ENCODE measurements at places on chromosomes 13 and 19. TPM values are rescaled to one million over a fixed set of nuclear protein-coding genes. Genes with fewer than 3 reads are reported as not detected.

DNA sequence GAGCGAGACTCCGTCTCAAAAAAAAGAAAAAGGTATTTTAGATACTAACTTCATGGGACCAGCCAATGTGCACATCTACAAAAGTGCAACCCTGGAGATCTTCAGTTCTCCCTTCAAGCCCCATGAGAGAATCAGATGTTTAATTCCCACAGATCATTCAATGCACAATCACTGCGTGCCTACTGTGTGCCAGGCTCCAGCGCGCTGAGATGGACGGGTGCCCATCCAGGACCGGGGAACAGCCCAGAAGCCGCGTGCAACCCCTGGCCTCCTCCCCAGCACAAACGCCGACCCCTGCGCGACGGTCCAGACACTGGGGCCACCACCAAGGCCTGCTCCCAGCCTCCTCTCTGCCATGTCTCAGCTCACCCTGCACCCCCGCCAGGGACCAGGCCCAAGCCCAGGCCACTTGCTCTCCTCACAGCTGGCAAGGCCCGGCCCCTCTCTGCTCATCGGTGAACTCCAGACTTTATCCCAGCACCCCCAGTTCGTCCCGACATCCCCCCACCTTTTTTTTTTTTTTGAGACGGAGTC is 5.3 kb downstream of the BTBD2 start:
- no peak overlapping the region for H3K27ac ChIP-seq
- H3K27me3 ChIP-seq, result no peaks in the 10 kb centered on the region
- no peak overlapping the region for H3K4me3 ChIP-seq

The PNMA8B gene
- 1.1 TPM for total RNA-seq

DNA sequence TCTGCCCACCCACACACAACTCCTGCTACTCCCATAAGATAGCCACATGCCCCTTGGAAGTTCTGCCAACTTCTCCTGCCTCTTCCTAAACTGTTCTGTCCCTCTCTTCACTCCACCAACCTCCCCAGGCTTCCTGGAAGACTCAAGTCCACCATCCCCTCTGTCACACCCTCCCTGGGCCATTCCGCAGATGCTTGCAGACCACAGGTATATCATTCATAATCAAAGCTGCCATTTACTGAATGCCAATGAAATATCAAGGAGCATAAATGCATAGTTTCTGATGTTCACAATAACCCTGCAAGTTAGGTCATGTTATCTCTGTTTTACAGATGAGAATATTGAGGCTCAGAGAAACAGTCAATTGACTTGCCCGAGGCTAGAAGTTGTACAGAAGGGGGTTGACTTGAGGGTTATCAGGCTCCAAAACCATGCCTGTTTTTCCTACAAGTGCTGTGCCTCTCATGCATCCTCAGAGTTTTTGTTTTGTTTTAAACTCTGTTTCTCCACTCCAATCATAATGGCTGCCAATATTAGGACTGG is 135.6 kb downstream of the SLC7A1 start:
- no peak overlapping the region for H3K27ac ChIP-seq
- no peak for DNase-seq
- no peak overlapping the region for H3K4me3 ChIP-seq
- no peaks in the 10 kb centered on the region for H3K36me3 ChIP-seq
- H3K27me3 ChIP-seq, result no peaks in the 10 kb centered on the region

GRCh38 chr19:58170860-58171259 is 12.0 kb upstream of the ZNF274 start:
- H3K36me3 ChIP-seq, result no peaks in the 10 kb centered on the region
- DNase-seq, result no peak

GRCh38 chr13:35484384-35484783 is 7.9 kb upstream of the MAB21L1 start:
- H3K4me3 ChIP-seq, result no peak overlapping the region
- peaks cover 4% of the 10 kb centered on the region for H3K27me3 ChIP-seq
- H3K36me3 ChIP-seq, result no peaks in the 10 kb centered on the region
- no peak overlapping the region for H3K27ac ChIP-seq
- no peaks in the 10 kb centered on the region for H3K4me1 ChIP-seq

GRCh38 chr13:41652735-41653361 is 195.5 kb downstream of the RGCC start:
- H3K27me3 ChIP-seq, result no peaks in the 10 kb centered on the region
- no peak overlapping the region for H3K4me3 ChIP-seq
- H3K36me3 ChIP-seq, result no peaks in the 10 kb centered on the region
- no peak for DNase-seq

The RDH8 gene
- total RNA-seq, result not detected

DNA sequence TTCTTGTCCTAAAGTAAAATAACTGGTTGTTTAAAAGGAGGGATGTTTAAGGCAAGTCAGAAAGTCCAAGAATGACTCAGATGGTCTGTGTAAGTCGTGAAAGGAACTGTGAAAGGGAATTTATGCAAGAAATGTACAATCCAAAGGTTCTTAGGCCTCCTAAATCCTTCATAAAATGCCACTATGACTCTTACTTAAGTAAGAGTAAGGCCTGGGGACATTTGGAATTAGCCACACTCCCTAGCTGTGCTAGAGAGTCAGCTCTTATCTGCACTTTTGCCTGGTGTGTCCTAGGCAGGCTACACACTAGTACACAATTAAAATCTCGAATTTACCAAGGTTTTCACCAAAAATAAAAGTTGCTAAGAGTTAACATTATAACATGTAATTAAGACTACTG is 686.9 kb downstream of the UQCRFS1 start:
- H3K27me3 ChIP-seq, result no peaks in the 10 kb centered on the region
- DNase-seq, result no peak
- no peak overlapping the region for H3K4me3 ChIP-seq
- no peak overlapping the region for H3K27ac ChIP-seq
- no peaks in the 10 kb centered on the region for H3K4me1 ChIP-seq
- H3K36me3 ChIP-seq, result no peaks in the 10 kb centered on the region

GRCh38 chr19:12995596-12996405 is 526 bp downstream of the NFIX start:
- H3K4me3 ChIP-seq, result peak overlapping the region; percentile 72
- peak; percentile 83 for DNase-seq
- H3K27me3 ChIP-seq, result no peaks in the 10 kb centered on the region
- no peaks in the 10 kb centered on the region for H3K36me3 ChIP-seq
- peak overlapping the region; percentile 68 for H3K27ac ChIP-seq

The ATP4B gene
- total RNA-seq, result not detected

GRCh38 chr13:46377554-46377953 is 9.5 kb downstream of the RUBCNL start:
- H3K4me1 ChIP-seq, result no peaks in the 10 kb centered on the region
- no peak overlapping the region for H3K4me3 ChIP-seq
- DNase-seq, result no peak
- H3K27me3 ChIP-seq, result no peaks in the 10 kb centered on the region
- no peak overlapping the region for H3K27ac ChIP-seq
- H3K36me3 ChIP-seq, result no peaks in the 10 kb centered on the region

GRCh38 chr19:39154629-39155100 is 29.1 kb downstream of the PAK4 start:
- H3K36me3 ChIP-seq, result no peaks in the 10 kb centered on the region
- H3K27ac ChIP-seq, result peak overlapping the region; percentile 69
- no peak overlapping the region for H3K4me3 ChIP-seq
- peak; percentile 89 for DNase-seq

The PLK5 gene
- total RNA-seq, result not detected

- H3K36me3 ChIP-seq, result no peaks in the 10 kb centered on the region
- H3K4me1 ChIP-seq, result peaks cover 9% of the 10 kb centered on the region
- no peak for DNase-seq
- H3K4me3 ChIP-seq, result no peak overlapping the region
- no peak overlapping the region for H3K27ac ChIP-seq
These were observed 1.0 kb upstream of the NAT14 start for GRCh38 chr19:55483706-55484592.

The PEAK3 gene
- total RNA-seq, result 0.13 TPM

The MYO9B gene
- total RNA-seq, result 49.2 TPM

GRCh38 chr13:113917594-113918371 is 53.9 kb upstream of the GAS6 start:
- H3K27ac ChIP-seq, result no peak overlapping the region
- H3K4me3 ChIP-seq, result no peak overlapping the region
- no peaks in the 10 kb centered on the region for H3K36me3 ChIP-seq

GRCh38 chr19:30673336-30673735 is 301.2 kb downstream of the ZNF536 start:
- no peak for DNase-seq
- H3K27me3 ChIP-seq, result no peaks in the 10 kb centered on the region
- no peaks in the 10 kb centered on the region for H3K4me1 ChIP-seq
- H3K4me3 ChIP-seq, result no peak overlapping the region

DNA sequence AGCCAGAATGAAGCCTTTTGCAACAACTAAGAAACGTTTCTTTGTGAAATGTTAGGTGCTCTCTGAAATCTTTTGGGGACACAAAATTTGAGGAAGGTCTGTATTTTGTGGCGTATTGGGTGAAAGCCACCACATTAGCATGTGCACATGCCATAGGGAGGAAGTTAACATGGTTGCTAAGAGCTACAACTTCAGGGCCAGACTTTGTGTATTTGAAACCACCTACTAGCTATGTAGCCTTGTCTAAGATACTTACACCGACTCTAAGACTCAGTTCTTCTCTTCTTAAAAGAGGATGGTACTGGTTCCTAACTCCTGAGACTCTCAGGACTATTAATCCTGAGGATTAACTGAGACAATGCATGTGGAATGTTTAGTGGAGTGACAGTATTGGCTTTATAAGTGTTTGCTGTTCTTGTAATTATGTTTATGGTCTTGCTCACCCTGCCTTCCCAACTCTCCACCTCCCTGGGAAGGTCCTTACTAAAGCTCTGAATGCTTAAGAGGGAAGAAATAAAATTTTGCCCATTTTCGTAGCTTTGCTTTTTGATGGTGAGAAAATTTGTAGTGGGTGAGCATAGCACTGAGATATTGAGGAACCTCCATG is 15.5 kb downstream of the SERP2 start:
- no peaks in the 10 kb centered on the region for H3K27me3 ChIP-seq
- H3K4me3 ChIP-seq, result no peak overlapping the region
- no peaks in the 10 kb centered on the region for H3K36me3 ChIP-seq
- H3K27ac ChIP-seq, result no peak overlapping the region
- DNase-seq, result no peak

- no peaks in the 10 kb centered on the region for H3K4me1 ChIP-seq
- H3K27ac ChIP-seq, result no peak overlapping the region
- no peak for DNase-seq
- no peaks in the 10 kb centered on the region for H3K27me3 ChIP-seq
These were observed 42.2 kb upstream of the TEX29 start for GRCh38 chr13:111278258-111278657.

DNA sequence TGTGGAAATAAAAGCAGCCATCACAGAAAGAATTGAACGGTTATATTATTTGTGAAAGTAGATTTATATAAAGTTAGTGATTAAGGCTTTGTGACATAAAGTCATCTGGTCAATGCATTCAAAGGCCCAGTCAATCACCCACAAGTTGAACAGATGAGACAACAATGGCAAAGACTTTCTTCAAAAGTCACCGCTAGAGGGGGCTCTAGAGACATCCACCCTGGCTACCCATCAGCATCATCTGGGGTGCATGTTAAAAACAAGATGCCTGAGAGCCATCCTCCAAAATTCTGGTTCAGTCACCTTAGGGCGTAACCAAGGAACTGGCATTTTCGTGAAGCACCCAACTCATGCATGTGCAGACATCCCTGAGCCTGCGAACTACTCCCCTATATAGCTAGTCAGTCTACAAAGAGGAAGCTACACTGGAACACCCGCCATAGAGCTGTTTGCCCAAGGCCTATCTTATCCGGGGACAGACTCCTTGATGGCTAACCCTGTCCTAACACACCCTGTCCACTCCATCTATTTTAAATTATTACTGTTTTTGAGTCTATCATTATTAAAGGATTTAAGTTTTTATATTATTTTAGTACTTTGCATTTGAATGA is 970.5 kb downstream of the UQCRFS1 start:
- H3K4me3 ChIP-seq, result no peak overlapping the region
- no peaks in the 10 kb centered on the region for H3K27me3 ChIP-seq
- H3K4me1 ChIP-seq, result no peaks in the 10 kb centered on the region

GRCh38 chr13:99971576-99972189 is at the start of gene ZIC5:
ZIC5 (minus strand) TSS chr13:99971767; CDS start chr13:99971603, 164 bp downstream.
- peak within 1 kb of the TSS; percentile 22 for H3K4me3 ChIP-seq
- H3K4me1 ChIP-seq, result no peaks in the 10 kb centered on the region
- no peak for DNase-seq
- H3K36me3 ChIP-seq, result no peaks in the 10 kb centered on the region

GRCh38 chr13:49629196-49629938 is 1.1 kb downstream of the ARL11 start:
- H3K27me3 ChIP-seq, result no peaks in the 10 kb centered on the region
- H3K4me1 ChIP-seq, result no peaks in the 10 kb centered on the region

DNA sequence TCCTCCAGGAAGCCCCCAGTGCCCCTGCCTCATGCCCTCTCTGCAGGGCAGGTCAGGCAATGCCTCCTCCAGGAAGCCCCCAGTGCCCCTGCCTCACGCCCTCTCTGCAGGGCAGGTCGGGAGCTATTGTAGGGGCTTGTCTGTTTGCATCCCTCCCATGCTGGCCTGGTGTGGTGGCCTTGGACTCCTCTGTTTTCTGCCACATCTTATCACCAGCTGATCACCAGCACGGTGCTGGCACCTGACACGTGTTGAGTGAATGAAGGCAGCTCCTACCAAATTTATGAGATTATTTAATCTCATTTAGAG is 51.5 kb upstream of the C13orf46 start:
- DNase-seq, result peak; percentile 18
- H3K36me3 ChIP-seq, result no peaks in the 10 kb centered on the region
- H3K4me3 ChIP-seq, result no peak overlapping the region
- no peaks in the 10 kb centered on the region for H3K27me3 ChIP-seq
- H3K4me1 ChIP-seq, result no peaks in the 10 kb centered on the region
- H3K27ac ChIP-seq, result no peak overlapping the region

DNA sequence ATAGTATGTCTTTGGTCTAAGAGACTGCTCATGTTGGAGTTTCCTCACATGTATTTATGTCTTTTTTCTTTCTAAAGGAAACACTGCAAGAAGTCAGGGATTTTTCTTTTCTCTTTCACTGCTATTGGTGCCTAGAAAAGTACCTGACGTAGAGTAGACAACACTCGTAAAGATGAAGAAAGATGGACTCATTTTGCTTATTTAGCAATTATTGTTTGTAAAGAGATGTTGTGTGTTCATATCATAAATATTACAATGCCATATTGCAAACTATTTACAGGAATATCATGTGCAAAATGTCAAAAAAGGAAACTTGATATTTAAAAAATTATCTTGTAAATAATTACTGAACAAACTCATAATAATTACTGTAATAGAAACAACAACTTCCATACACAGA is 2711.5 kb upstream of the PCDH20 start:
- H3K4me3 ChIP-seq, result no peak overlapping the region
- H3K4me1 ChIP-seq, result no peaks in the 10 kb centered on the region
- H3K27me3 ChIP-seq, result no peaks in the 10 kb centered on the region
- no peak overlapping the region for H3K27ac ChIP-seq
- DNase-seq, result no peak

The PEG3 gene
- 1.5 TPM for total RNA-seq

The WDR88 gene
- total RNA-seq, result not detected

DNA sequence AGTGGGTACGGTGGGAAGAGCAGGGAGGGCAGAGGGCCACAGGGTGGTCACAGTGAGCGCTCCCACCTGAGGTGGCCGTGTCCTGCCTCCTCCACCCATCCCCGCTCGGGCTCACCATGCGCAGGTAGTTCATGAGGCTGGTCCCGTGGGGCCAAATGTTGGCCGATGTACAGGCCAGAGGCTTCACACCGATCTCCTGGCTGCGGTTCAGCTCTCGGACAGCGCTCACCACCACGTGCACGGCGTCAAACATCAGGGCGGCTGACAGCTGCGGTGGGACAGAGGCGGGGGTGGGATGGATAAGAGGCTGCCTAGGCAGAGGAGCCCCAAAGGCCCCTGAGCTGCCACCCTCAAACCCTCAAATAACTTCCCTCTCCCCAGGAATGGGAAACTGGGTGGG is 15.8 kb downstream of the GRIK5 start:
- no peaks in the 10 kb centered on the region for H3K4me1 ChIP-seq
- H3K4me3 ChIP-seq, result no peak overlapping the region

- H3K27ac ChIP-seq, result no peak overlapping the region
- no peaks in the 10 kb centered on the region for H3K4me1 ChIP-seq
- DNase-seq, result no peak
- H3K27me3 ChIP-seq, result no peaks in the 10 kb centered on the region
These were observed 114.1 kb upstream of the ARGLU1 start for GRCh38 chr13:106681997-106682396.

The OSCAR gene
- total RNA-seq, result 0.47 TPM

All from pancreas (tissue), 10 donors.